ENCODE measurements at places on chromosomes 1 and 21.

- no peak for DNase-seq
These were observed 25.8 kb downstream of the TRAF5 start for GRCh38 chr1:211352465-211352864.

- no peak for DNase-seq
These were observed 41.1 kb upstream of the IL20 start for GRCh38 chr1:206824331-206824730.

DNA sequence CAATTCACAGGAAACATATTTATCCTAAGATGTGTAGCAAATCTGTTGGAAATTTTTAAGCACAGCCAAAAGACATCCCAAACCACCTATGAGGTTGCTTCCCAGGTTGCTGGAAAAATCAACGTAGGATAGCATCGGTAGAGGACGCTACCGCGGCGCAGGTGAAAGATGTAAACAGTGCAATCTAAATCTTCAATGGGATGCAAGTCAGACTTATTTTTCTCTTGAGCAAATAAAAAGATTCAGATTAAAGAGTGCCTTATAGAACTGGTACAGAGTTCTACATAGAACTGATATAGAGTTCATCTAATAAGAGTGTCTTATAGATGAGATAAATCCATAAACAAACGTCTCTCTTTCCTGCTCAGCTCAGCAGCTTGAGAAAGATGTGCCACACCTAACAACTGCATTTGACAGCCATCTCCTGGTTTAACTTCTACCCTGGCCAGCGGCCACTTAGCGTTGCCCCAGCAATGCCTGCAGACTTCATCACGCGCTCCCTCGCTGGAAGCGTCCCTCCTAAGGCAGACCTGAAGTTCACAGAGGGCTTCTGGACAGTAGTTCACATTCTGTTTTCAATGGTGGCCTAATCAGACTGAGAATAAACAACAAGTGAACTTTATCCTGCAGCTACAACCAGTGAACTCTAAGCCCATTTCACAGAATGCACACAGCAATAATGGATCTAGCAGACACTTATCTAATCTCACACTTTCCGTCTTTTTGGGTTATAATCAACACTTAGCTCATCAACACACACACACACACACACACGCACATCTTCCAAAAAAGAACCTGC is 164.5 kb downstream of the TOMM20 start:
- DNase-seq: no peak

DNA sequence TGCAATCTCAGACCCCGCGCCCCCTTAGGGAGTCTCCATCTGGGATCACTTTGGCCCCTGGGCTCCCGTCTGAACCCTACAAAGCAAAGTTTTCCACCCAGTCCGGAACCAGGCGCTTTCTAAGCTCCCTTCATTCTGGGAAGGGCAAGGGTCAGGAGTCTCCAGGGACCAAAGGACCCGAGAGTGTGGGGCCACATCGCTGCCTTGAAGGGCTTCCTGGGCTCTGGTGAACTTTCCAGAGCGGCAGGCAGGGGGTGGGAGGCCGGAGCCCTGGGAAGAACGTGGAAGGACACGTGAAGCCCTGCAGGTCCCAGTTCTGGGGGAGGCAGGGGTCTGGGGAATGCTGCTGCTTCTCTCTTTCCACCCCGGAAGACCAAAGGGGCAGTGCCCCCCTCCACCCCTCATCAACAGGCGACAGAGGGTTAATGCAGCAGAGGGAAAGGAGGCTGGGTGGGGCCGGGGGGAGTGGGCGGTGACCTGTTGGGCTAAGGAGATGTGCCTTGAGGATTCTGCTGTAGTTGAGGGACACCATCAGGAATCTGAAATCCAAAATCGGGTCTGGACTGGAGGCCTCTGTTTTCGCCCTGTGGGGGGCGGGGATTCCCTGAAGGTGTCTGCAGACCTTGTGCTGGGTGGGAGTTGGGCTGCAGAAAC is 734 bp downstream of the CDK18 start:
- no peak for DNase-seq

DNA sequence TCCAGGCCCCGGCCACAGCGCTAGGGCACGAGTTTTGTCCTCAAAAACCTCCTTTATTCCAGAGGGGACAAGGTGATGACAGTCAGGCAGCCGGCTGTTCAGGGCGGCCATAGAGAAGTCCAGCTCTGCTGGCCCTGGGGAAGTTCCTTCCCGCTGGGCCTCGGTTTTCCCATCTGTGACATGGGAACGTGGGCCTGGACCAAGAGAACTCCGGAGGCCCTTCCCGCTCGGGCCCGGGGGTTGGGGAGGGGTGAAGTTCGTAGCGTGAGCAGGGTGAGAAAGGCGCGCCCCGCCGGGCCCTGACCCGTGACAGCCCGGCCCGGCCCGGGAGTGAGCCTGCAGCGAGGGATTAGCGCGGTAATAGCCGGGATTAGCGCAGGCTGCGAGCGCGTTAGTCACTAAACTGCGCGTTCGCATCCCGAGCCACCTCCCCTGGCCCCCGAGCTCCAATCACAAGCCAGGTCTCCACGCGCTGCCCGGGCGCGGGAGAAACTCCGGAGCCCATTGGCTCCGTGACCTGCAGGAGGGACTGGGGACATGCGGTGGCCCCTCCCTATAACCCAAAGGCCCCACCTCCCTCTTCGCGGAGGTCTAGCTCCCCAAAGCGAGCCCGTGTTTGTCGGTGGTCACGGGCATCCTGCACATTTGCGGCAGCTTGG is 29.8 kb upstream of the PADI2 start:
- DNase-seq: no peak

DNA sequence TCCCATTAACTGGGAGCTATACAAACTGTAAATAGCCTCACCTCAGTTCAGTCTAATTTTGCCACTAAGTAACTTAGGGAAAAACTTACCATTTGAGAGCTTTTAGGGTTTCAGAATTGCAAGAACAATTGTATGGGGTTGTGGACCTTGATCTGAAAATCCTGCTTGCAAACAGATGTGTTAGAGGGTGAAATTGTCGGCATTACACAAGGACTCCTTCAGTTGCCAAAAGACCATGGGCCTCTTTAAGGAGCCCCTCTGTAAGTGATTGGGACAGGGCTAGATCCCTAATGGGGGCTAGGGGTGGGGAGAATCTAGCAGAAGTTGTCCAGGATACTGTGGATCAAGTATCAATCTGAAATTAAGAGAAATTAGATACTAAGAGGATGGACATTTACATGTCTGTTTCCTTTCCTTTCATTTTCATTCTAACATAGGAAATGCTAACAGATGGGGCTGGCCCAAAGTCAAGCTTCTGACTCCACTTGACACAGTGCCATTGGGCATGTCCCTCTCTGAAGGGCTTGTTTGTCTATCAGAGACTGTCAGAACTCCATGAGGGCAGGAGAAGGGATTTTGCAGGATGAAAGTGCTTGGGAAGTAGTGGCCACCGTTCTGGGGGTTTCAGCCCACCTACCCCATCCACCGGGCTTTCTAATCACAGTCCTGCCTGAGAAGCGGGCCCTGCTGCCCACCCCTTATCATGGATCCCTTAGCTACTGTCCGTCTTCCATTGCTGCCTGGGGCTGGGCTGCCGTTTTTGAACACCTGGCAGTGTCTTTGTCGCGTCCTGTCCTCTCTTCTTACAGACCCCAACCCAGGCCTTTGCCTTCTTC is 54.7 kb downstream of the STUM start:
- DNase-seq: no peak

GRCh38 chr1:89360716-89361115 is 3.1 kb upstream of the GBP6 start:
- DNase-seq: no peak

DNA sequence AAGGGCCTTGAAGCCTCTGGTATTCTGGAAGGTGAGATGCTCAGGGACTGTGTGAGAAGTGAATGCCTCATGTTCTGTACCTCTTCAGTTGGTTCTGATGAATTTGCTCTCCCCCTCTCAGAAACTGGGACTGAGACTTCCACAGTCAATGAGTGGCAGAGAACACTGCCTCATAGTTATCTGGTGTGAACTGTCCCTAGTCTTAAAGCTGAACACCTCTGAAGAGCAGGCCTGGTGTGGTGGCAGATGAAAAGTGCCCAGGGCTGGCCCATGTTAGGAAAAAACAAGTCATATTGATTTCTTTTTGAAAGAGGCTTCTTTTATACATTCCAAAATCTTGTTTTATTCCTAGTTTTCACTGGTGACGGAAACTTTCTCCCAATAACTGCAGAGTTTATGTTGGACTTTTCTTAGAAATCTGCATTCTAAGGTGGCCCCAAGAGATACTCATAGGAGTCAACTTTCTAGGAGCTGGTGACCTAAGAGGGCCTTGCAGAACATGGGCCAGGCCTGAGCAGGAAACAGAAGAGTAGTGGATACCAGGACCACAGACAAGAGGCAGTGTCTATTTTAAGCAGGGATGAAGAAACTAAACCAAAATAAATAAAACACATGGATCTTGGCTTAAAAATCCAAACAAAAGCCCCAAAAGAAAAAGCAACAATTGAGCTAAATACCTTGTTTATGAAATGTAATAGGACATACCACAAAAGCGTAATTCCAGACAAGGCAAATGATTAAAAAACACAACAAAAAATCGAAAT is 19.5 kb downstream of the DUSP10 start:
- DNase-seq: no peak

DNA sequence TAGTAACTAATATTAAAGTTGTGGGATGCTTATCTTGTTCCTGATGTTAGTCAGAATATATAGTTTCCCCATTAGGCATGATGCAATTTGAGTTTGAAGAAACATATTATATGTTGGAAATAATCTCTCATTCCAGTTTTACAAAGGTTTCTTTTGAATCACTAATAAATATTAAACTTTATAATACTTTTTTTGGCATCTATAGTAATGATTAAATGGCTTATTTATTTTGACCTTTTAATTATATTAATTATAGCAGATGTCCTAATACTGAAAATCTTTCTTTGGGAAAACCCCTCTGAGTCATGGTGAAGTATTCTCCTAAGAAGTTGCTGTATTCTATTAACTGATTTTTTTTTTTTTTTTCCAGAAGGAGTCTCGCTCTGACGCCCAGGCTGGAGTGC is 28.5 kb upstream of the PTGS2 start:
- DNase-seq: no peak

DNA sequence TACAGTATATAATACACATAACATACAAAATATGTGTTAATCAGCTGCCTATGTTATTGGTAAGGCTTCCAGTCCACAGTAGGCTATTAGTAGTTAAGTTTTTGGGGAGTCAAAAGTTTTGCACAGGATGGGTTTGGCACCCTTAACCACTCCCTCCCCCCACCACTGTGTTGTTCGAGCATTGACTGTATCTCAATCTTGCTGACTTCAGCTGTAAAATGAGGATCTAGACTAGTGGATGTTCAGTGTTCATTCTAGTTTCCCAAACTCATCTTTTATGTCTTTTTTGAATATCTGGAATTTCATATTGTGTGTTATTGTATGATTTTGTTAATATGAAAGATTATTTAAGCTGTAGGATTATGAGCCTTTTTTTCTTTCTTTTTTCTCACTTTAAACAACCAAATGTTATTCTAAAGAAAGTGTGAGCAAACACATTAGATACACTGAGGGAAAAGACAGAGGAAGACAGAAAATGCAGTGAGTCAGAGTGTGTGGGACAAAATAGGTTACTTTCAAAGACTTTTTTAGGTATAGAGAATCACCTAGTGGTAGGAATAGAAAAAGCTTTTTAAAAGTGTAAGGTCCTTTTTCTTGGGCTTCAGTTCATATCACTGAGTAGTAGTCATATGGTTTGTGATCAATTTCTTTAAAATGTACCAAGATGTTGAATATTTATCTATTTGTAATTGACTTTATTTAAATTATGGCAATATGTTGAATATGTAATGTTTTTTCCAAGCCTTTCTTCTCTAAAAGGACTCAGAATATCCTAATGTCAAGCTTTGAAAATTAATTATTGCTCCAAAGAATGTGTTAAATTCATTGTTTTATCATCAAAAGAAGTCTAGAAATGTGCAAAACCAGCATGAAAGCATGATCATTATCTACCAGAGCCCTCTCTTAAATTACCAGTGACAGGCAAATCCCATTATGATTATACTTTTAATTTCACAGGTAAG is 17.9 kb upstream of the CENPF start:
- peak; percentile 83 for DNase-seq

- DNase-seq: no peak
These were observed 112.9 kb downstream of the GREM2 start for GRCh38 chr1:240499012-240499411.

GRCh38 chr1:56189946-56190805 is 389.2 kb downstream of the PLPP3 start:
- DNase-seq: peak; percentile 53

DNA sequence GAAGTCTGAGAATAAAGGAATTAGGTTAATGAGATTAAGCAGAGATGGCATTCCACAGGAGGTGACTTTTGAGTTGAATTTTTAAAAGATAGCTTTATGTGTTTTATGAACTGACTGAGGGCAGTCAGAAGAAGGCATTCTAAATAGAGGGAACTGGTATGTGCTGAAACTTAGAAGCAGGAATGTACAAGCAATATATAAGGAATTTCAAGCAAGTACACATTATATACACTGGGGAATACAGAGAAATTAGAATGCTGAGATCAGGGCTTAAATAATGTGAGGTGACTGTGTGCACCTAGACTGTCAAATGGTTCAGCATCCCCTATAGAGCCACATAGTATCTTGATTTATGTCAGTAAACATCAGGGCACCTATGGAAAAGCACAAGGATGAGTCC is 19.3 kb downstream of the WNT2B start:
- no peak for DNase-seq

DNA sequence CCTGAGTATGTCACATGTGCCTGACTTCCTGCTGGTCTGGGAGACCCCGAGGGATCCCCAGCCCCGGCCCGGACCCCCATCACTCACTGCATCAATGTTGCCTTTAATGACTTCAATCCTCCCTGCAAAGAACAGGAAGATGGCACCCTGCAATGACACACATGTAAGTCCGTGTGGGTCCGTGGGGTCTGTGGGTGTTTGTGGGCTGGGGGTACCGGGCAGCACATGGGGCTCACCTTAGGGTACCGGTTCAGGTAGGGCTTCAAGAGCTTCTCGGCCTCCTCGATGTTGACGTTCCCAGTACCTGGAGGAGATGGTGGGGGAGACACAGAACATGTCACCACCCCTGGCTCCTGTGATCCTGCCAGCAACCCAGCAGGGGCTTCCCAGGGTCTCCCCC is 28.1 kb downstream of the TTC39A start:
- DNase-seq: no peak

DNA sequence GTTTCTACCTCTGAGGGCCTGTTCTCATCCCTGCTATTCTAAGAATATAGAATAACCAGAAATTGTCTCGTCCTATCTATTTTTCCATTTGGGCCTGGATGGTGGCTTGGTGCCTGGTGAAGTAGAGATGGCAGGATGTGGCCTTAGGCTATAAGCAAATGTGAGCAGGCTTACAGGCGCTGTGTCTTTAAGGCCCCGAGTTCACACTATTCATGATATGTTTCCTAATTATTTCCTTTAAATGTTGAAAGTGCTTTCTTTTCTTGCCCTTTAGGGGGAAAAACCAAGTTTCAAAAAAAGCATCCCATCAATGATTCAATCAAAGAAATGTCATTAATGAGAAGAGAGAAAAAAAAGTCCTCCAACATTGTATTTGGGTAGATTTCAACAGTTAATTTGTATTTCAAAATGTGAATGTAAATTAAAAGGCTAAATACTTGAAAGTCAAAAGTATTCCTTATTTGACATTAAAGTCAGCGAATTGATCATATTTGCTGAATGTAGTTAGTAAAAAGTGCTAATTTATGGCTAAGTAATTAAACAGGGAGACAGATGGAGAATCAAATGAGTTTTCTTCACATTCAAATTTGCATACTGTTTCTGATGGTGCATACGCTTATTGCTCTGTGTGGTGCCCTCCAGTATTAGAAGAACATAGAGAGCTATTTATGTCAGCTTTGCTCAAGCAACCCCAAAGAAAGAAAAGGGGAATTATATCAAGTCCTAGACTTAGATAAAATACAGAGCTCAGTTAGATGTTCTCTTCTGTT is 34.0 kb upstream of the HUNK start:
- DNase-seq: no peak

Measured in SW480 (cell line).